ENCODE measurements at places on chromosomes 11 and 22. TPM values are rescaled to one million over a fixed set of nuclear protein-coding genes. Genes with fewer than 3 reads are reported as not detected.

Gene DEUP1
- total RNA-seq: not detected

Gene KCTD14
- total RNA-seq: 0.94 TPM

Gene PEX16
- 22.8 TPM for total RNA-seq

Gene POU2AF3
- total RNA-seq: 0.68 TPM

Gene PRODH
- 15.0 TPM for total RNA-seq

Gene MFNG
- 24.3 TPM for total RNA-seq

Gene TECTA
- 1.4 TPM for total RNA-seq

Gene PICALM
- total RNA-seq: 465 TPM

Gene PHRF1
- 15.0 TPM for total RNA-seq

Gene KCNK4
- total RNA-seq: not detected

Gene SEPTIN5
- total RNA-seq: 8.3 TPM

Gene OR52N4
- not detected for total RNA-seq

Gene CNIH2
- total RNA-seq: not detected

Gene HBG1
- total RNA-seq: not detected

Gene CTNND1
- 86.1 TPM for total RNA-seq

Gene ACRV1
- total RNA-seq: not detected

Gene KCNQ1OT1
- 6.8 TPM for total RNA-seq

Gene TEAD1
- total RNA-seq: 122 TPM

Gene DBX1
- not detected for total RNA-seq

Gene F2
- not detected for total RNA-seq

Gene AIFM3
- total RNA-seq: 1.5 TPM

Gene SCN4B
- total RNA-seq: 1.0 TPM

Gene OR8D1
- not detected for total RNA-seq

Gene PARVA
- total RNA-seq: 124 TPM

Gene LBHD1
- total RNA-seq: 5.5 TPM

Gene FBLN1
- total RNA-seq: 116 TPM

Gene OR51A7
- not detected for total RNA-seq

Gene MMP12
- total RNA-seq: not detected

Gene OR2AT4
- not detected for total RNA-seq
